Stimulated activated CD8-positive, alpha-beta memory T cell treated with anti-CD3 and anti-CD28 coated beads, Interleukin-4, amount 100 ng/mL, for 4 hours (primary cell): ENCODE measurements at places on chromosomes 16 and 17.

GRCh38 chr17:44543905-44544523 is 13.3 kb upstream of the FZD2 start:
- no peak for DNase-seq

- no peak for DNase-seq
These were observed 113.5 kb downstream of the NPIPB5 start for GRCh38 chr16:22624038-22624799.

GRCh38 chr16:47750371-47750770 is 289.2 kb downstream of the PHKB start:
- DNase-seq, result no peak

DNA sequence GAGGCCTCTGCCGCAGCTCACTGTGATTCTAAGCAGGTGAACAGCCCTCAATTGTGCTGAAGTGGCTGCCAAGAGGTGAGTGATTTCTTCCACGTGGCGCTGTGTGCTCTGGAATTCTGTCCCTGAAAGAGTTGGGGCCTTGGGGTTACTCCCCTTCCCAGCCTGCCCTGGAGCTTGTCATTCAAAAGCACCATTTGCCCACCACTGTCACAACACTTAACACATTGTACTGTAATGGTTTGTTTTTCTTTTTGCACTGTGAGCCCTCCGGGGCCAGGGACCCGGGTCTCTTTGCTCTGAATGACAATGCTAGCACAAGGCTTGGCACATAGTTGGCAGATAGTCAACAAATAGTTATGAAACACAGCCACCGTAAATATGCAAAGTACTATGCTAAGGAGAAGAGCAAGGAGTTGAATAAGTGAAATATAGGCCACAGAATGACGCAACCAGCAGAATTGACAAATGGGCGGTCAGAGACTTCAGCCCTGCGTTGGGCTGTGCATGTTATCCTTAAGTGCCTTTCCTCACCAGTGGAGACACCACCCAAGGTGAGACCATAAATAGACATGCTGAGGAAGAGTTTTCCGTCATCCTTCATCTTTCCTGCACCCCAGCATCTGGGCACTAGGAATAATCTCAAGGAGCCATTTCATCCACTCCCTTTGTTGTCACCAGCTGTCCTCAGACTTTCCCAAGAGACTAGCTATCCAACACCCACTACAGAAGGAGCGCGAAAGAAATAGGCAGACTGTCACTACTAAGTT is 112.0 kb upstream of the DNAH9 start:
- no peak for DNase-seq

GRCh38 chr17:37182786-37183465 is 192.9 kb upstream of the C17orf78 start:
- no peak for DNase-seq

GRCh38 chr16:4378161-4378666 is 6.6 kb downstream of the VASN start:
- no peak for DNase-seq

DNA sequence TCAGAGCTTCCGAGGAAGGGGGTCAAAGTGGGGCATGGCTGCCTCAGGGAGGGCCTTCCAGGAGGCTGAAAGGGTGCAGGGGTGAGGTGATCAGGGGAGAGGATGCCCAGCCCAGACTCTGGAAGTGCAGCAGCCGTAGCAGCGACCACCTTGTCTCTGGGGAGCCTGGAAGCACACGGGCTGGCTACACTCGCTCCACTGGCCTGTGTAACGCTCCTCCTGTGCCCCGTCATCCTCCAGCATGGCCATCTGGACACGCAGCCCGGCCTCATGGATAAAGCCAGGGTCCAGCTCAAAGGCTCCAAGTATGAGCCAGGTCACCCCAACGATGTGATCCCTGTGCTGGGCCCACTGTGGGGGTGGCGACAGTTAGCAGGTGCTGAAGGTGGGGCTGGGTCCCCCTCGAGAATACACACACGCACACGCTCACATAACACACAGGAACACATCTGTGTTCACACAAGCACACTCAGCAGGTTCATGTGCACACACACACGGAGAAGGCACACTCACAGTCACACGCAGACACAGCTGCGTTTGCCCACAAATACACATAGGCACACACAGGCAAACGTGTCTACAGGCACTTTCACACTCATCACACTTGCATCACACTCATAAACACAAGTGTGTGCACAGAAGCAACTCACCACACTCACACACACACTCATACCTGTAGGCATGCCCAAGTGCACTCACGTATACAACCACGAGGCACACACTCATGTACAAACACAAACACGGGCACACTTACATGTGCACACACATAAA is 19.3 kb downstream of the POLR3K start:
- no peak for DNase-seq

DNA sequence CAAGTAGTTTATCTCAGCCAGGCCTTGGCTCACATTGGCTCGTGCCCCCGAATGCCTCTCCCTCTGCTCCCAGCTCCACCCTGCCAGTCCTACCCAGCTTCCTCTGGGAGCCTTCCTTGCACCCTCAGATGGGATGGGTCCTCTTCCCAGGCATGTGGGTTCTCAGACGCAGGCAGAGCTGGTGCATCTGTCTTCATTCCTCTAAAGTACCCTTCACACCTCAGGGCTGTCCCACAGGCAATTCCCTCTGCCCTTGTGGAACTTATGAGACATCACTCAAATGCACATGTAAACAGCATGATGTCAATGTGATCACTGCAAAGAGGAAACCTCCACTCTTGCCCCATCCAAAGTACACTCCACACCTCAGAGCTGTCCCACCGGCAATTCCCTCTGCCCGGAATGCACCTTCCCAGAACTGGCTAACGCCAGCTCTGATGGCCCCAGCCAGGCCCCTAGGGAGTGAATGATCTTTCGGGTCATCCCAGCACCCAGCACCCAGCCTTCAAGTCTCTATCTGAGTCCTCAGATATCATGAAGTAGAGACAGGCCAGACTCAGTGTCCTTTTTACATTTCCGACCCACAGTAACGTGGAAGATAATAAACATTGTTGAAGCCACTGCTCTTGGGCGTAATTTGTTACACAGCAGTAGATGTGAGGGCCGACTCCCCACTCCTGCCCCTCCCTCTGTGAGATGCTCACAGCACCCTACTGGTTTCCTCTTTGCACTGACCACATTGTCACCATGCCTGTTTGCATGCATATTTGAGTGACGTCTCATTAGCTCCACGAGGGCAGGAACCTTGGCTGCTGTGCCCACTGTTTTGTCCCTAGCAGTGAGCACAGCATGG is 85.4 kb downstream of the N4BP1 start:
- no peak for DNase-seq

DNA sequence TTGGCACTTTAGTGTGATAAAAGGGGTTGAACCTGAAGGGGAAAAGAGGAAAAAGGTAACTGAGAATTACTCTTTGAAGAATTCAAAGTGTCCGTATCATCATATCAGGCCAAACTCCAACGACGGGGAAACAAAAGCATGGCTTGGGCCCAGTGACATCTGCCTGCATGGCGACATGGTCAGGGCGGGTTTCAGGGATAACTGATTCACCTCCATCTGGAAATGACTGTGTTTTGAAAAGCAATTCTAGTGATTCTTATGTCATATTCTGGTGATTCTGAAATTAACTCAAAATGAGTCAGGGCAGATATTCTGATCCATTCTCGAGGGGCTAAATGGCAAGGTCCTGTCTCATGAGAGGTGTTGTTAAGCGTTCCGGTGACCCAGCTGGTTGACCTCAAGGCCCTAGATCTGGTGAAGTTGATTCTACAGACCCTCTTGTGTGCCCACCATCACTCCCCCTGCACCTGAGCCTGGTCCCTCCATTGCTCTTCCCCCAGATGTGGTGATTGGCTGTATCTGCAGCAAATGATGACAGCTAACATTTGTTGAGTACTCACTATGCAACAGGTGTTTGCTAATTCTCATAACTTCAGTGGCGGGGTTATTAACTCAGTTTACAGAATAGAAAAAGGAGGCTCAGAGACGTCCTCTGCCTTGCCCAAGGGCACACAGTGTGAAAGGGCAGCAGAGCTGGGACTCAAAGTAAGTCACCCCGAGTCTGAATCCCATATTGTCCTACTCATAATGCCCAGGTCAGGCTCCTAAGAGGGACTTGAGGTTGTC is 251.8 kb downstream of the MAF start:
- DNase-seq, result no peak

GRCh38 chr16:70601576-70602575 is 44.5 kb upstream of the IL34 start:
- DNase-seq, result no peak

DNA sequence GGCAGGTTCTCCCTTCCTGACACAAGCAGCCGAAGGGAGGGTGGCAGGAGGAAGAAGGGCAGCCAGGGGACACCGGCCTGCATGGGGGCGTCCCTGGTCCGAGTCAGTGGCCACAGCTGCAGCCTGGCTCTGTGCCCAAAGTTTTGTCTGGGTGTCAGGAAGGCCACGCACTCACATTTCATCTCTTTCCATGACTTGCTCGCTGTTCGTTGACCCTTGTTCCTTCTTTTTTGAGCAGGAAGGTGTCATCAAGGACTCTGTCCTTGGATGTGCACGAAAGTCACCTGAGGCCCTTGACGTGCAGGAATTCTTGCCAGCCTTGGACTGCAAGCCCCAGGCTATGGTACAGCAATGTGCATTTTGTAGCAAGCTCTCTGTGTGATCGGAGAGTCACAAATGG is 93.3 kb downstream of the TNFRSF13B start:
- no peak for DNase-seq

DNA sequence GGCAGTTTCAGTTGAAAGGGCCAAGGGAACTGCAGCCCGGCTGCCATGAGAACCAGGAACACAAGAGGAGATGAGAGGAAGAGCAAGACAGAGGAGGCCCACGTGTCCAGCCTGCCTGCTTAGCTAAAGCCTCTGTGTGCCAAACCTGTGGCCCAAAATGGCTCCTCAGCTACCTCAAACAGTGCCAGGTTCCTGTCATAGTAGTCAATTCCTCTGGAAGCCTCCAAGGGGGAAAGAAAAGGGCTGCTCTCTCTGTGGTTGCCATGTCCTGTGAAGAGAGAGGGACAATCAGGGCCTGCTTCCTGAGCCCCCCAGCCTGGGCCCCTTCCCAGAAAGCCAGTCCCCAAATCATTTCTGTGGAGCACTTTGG is 5.2 kb downstream of the SLC12A4 start:
- no peak for DNase-seq

GRCh38 chr16:68426347-68426652 is 22.0 kb downstream of the SMPD3 start:
- DNase-seq, result no peak

DNA sequence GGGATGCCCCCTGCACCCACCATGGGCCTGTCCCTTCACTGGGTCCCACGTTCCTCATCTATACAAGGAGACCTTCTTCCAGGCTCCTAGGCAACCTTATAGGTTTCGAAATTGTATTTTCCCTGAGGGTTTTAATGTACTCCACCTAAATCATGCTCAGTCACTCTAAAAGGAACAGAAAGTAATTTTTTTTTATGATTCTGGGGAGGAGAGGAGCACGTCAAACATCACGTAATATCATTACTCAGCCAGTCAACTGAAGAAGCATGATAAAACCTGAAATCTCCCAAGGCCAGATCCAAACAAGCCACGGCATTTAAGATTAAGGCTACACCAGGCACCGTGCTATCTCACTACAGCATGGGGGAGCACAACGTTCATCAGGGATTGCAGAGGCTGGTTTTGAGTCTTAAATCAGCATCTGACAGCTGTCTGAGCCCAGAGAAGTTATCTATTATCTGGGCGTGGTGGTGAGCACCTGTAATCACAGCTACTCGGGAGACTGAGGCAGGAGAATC is 3.9 kb upstream of the TMEM114 start:
- no peak for DNase-seq

DNA sequence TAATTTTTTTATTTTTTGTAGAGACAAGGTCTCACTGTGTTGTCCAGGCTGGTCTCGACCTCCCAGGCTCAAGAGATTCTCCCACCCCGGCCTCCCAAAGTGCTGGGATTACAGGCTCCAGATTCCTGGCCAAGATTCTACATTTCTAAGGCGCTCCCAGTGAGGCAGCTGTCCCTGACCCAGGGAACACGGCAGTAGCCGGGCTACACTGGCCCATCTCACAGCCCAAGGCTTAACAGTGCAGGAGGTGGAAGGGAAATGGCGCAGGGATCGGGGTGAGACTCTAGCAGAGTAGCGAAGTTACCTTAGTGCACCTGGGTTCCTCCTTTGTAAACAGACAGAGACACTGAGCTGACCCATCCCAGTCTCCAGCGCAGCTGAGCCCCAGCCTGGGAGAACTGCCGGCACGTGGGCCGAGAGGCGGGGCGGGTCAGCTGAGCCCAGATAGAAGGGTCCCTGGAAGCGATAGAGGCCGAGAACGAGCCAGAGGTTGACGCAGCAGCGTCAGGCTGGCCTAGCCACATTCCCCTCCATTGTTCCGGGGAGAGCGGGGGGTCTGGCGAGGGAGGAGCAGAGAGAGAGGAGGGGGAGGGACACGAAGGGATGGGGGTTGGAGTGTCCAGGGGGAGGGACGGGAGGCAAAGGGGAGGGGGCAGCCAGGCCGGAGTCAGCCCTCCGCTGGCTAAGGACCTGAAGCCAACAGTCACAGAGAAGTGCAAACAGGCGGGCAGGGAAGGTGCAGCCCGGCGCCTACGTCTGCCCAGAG is 2.5 kb downstream of the CARHSP1 start:
- no peak for DNase-seq

GRCh38 chr16:72197545-72197944 is 25.6 kb upstream of the PMFBP1 start:
- DNase-seq, result no peak

DNA sequence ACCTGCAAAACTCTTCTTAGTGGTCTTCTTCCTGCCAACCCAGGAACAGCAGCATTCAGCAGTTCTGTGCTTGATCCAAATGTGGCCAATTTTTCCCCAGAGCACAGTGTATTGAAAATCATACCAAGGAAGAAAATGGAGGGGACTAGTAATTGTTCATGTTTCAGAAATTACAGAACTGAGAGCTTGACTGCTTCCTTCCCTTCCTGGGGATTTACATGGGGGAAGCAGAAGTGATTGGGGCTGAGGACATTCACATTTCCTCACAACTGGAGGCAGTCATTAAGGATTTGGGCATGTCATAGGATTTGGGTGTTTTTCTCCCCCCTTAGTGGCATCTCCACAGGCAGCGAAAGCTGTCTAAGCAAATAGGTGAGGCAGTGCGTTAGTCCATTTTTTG is 19.7 kb downstream of the CIITA start:
- no peak for DNase-seq

- DNase-seq, result no peak
These were observed 80.8 kb downstream of the CLEC16A start for GRCh38 chr16:11025120-11025531.
